Cardiac muscle cell (in vitro differentiated cells and primary cell): ENCODE measurements at places on chromosomes 6 and 20. TPM values are rescaled to one million over a fixed set of nuclear protein-coding genes. Genes with fewer than 3 reads are reported as not detected.

Gene SESN1
- total RNA-seq, result 16.4 and 22.0 TPM in 2 replicates

Gene JPH2
- total RNA-seq, result 154 and 205 TPM in 2 replicates

Gene RAB44
- not detected in 2 replicates for total RNA-seq

Gene ULBP3
- 11.1 and 12.8 TPM in 2 replicates for total RNA-seq

Gene PBOV1
- not detected in 2 replicates for total RNA-seq

Gene CUTA
- 304 and 348 TPM in 2 replicates for total RNA-seq

Gene PHACTR3
- total RNA-seq, result 0.14 and 17.0 TPM in 2 replicates

Gene FANCE
- total RNA-seq, result 23.8 and 28.1 TPM in 2 replicates

Gene FILIP1
- 56.8 and 107 TPM in 2 replicates for total RNA-seq

Gene MRPL2
- 49.1 and 76.8 TPM in 2 replicates for total RNA-seq

Gene C20orf141
- total RNA-seq, result not detected in 2 replicates

Gene KCNQ5
- 28.9 and 45.4 TPM in 2 replicates for total RNA-seq

Gene IL17A
- total RNA-seq, result not detected in 2 replicates

Gene SLC35D3
- 0.74 and 2.4 TPM in 2 replicates for total RNA-seq

Gene ZC2HC1B
- not detected in 2 replicates for total RNA-seq

Gene PIGU
- 22.8 and 25.1 TPM in 2 replicates for total RNA-seq

Gene LINC00237
- total RNA-seq, result not detected in 2 replicates

Gene OR2B6
- not detected in 2 replicates for total RNA-seq

Gene SOX4
- total RNA-seq, result 46.9 and 60.6 TPM in 2 replicates

Gene CRISP2
- total RNA-seq, result not detected in 2 replicates

Gene CAGE1
- total RNA-seq, result 0.09 TPM in 1 of 2 replicates, not detected in the other

Gene OOEP
- not detected in 2 replicates for total RNA-seq

Gene RNF217
- total RNA-seq, result 20.6 and 27.1 TPM in 2 replicates

Gene GSS
- 50.5 and 69.5 TPM in 2 replicates for total RNA-seq

Gene CD93
- total RNA-seq, result 0.11 and 0.63 TPM in 2 replicates

Gene VSTM2L
- 136 and 321 TPM in 2 replicates for total RNA-seq

Gene LPA
- total RNA-seq, result 0.15 TPM in 1 of 2 replicates, not detected in the other

Gene ARFGAP1
- 63.2 and 96.5 TPM in 2 replicates for total RNA-seq

Gene KIF13A
- 55.8 and 96.9 TPM in 2 replicates for total RNA-seq

Gene COX4I2
- not detected in 2 replicates for total RNA-seq

Gene COL10A1
- total RNA-seq, result 0.21 TPM in 1 of 2 replicates, not detected in the other

Gene E2F1
- total RNA-seq, result 21.2 and 34.6 TPM in 2 replicates

Gene NT5DC1
- 14.1 and 16.9 TPM in 2 replicates for total RNA-seq

Gene LGSN
- total RNA-seq, result not detected in 2 replicates

Gene ITPR3
- 0.35 and 1.1 TPM in 2 replicates for total RNA-seq

Gene ASIP
- total RNA-seq, result not detected in 2 replicates

Gene TRERF1
- 5.7 and 8.7 TPM in 2 replicates for total RNA-seq

Gene CST8
- total RNA-seq, result not detected in 2 replicates

Gene RFX6
- total RNA-seq, result not detected in 2 replicates

Gene COL12A1
- total RNA-seq, result 0.66 and 3.4 TPM in 2 replicates

Gene FAM162B
- total RNA-seq, result 0.39 TPM in 1 of 2 replicates, not detected in the other

Gene HDGFL1
- total RNA-seq, result not detected in 2 replicates

Gene AKAP12
- total RNA-seq, result 44.4 and 84.9 TPM in 2 replicates

Gene FRS3
- total RNA-seq, result 24.7 and 25.9 TPM in 2 replicates

Gene SIRPD
- not detected in 2 replicates for total RNA-seq

Gene PARD6B
- 15.5 and 20.0 TPM in 2 replicates for total RNA-seq

Gene ZNF831
- total RNA-seq, result not detected in 2 replicates

Gene BFSP1
- total RNA-seq, result 3.2 and 7.1 TPM in 2 replicates

Gene CDC25B
- total RNA-seq, result 16.9 and 59.9 TPM in 2 replicates

Gene C6orf141
- total RNA-seq, result 0.54 TPM in 1 of 2 replicates, not detected in the other

Gene PRDM13
- not detected in 2 replicates for total RNA-seq

Gene CDH4
- total RNA-seq, result 0.42 and 0.80 TPM in 2 replicates

Gene TNF
- not detected in 2 replicates for total RNA-seq

Gene SLC22A7
- total RNA-seq, result not detected in 2 replicates

Gene DLL1
- total RNA-seq, result 4.3 and 4.7 TPM in 2 replicates

Gene SPINT4
- not detected in 2 replicates for total RNA-seq

Gene GGTLC1
- total RNA-seq, result not detected in 2 replicates

Gene MC3R
- not detected in 2 replicates for total RNA-seq

Gene NHLRC1
- 2.0 and 3.1 TPM in 2 replicates for total RNA-seq
